ENCODE measurements at places on chromosomes 7 and 10.

- DNase-seq: no peak
Observed at GRCh38 chr10:101143345-101143630, 12.2 kb downstream of the TLX1 start.

GRCh38 chr7:28609608-28610007, 197.3 kb downstream of the CREB5 start:
- DNase-seq: no peak

- no peak for DNase-seq
Observed at GRCh38 chr7:47511699-47512370, 70.1 kb downstream of the TNS3 start.

- DNase-seq: no peak
Observed at GRCh38 chr10:43958071-43958432, 309.4 kb upstream of the ZNF32 start.

DNA sequence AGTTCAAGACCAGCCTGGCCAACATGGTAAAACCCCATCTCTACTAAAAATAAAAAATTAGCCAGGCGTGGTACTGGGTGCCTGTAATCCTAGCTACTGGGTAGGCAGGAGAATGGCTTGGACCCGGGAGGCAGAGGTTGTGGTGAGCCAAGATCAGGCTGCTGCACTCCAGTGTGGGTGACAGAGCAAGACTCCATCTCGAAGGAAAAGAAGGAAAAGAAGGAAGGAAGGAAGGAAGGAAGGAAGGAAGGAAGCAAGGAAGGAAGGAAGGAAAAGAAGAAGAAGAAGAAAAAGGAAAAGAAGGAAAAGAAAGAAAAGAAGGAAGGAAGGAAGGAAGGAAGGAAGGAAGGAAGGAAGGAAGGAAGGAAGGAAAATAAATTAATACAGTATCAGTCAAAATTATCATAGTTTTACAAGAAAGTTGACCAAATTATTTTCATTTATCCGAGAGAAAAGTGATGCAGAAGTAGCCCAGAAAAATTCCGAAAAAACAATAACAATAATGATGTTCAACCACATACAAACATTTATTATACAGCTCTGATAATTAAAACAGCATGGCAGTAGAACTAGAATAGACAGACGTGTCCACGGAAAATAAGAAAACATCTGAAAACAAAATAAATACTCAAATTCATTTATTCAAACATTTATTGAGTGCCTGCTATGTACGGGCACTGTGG, 292.4 kb upstream of the MKLN1 start:
- DNase-seq: no peak

DNA sequence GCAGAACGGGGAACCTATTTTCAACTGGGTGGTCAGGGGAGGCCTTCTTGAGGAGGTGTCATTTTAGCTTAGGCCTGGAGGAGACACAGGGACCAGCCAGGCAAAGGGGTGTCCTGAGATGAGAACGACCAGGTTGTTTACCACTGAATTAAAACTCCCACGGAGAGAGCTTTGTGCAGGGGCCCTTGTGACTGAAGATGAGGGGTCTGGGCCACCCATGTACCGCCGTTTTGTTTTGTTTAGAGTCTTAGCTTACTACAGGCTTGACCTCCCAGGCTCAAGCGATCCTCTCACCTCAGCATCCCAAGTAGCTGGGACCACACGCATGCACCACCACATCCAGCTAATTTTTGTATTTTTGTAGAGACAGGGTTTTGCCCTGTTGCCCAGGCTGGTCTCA, 80.4 kb downstream of the FAM171A1 start:
- no peak for DNase-seq

DNA sequence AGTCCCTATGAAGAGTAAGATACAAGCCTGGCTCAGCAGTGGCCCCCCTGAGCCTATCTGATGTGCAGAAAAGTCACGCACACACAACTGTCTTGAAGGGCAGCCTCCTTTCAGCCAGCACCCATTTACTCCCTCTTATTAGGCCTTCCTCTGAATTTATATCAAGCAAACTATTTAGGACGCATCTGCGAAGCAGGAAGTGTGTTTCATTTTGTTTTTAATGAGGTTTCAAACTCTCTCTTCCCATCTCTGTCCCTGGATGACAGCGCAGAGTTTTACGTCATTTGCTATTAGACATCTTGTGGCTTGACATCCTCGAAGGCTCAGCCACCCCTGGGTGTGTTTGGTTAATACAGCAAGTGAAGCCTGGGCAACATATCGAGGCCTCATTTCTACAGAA, 79.5 kb downstream of the CUX1 start:
- DNase-seq: no peak

GRCh38 chr7:105000200-105000599, 13.8 kb upstream of the KMT2E start:
- DNase-seq: no peak

DNA sequence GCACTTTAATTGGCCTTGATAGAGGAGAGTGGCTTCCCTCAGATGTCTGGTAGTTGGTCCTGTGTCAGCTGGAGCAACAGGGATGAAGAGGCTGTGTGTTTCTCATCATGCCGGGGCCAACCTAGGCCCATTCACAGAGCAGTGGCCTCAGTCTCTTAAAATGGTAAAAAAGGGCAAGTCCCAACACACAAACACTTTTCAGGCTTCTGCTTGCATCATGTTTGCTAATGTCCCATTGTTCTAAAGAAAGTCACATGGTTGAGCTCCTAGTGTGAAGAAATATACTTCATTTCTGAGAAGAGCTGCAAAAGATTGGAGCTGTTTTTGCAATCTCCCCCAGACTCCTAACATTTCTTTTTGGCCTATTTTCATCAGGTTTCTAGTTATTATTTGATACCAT, 40.6 kb upstream of the RBAK start:
- no peak for DNase-seq

DNA sequence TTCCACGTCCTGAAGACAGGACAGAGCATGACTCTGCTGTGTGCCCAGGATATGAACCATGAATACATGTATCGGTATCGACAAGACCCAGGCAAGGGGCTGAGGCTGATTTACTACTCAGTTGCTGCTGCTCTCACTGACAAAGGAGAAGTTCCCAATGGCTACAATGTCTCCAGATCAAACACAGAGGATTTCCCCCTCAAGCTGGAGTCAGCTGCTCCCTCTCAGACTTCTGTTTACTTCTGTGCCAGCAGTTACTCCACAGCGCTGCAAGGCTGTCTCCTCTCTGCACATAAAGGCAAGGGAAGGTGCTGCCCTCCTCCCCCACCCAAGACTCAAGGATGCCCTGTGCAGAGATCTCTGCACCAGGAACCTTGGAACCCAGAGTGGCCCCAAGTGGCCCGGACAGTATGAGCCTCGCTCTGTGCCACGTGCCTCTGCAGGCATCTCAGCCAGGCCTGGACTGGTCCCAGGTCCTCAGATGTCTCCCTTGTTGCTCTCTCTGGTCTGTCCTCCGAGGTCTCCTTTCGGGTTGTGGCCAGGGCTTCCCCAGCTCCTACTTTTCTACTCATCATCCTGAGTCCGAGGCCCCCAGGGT, 230.3 kb upstream of the PRSS58 start:
- DNase-seq: no peak

DNA sequence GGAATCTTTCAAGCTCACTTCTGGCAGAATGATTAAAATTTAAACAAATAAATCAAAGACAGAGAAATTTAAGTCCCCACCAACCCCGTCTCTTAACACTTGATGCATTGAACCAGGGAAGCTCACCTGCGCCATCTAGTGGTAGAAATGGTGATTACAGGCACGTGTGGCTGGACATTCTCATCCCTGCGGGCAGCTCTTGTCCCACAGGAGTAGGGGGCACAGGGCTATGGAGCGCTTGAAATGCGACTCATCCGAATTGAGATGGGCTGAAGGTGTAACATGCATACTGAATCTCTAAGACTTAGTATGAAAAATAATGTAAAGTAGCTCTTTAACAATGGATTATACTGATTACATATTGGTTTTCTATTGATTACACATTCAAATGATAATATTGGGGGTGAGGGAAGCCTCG, 24.8 kb upstream of the SLIT1 start:
- peak; percentile 50 for DNase-seq

DNA sequence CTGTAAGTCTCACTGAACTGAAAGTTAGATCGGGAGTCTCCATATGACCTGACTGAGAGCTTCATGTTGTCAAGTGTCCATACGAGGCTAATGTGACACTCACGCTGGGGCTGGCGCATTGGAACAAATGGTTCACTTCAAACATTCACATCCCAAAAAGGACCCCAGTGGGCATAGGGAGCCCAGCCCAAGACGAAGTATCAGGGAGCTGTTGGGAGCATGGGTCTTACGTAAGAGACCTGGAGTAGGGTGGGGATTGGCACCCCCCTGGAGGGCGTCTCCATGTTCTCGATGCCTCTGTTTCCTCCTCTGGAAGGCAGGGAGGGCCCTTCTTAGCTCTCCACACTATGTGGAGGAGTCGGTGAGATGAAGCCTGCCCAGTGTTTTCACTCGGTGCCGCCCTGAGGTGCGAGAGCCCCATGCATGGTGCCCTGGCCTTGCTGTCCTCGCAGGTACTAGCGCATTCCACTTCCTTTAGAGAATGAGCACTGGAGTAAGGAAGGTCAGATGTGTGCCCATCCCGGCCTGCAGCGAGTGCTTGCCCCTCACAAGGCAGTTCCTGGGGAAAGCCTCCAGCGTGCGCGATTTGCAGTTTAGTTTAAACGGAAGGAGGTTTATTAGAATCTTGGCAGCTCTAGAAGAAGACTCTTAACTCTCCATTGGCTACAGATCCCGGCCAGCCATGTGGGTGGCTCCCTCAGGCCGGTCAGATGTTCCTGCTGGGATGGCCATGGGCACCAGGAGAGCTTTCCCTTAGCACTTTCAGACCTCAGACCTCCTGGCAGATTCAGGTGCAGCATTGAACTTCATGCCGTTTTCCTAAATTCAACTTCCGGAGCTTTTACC, 64.4 kb downstream of the PTPRE start:
- DNase-seq: no peak

- no peak for DNase-seq
Observed at GRCh38 chr7:36415144-36415543, 25.5 kb downstream of the ANLN start.

GRCh38 chr7:110600956-110601355, 490.0 kb upstream of the LRRN3 start:
- DNase-seq: no peak

- DNase-seq: no peak
Observed at GRCh38 chr7:54747234-54747633, 11.8 kb downstream of the SEC61G start.

DNA sequence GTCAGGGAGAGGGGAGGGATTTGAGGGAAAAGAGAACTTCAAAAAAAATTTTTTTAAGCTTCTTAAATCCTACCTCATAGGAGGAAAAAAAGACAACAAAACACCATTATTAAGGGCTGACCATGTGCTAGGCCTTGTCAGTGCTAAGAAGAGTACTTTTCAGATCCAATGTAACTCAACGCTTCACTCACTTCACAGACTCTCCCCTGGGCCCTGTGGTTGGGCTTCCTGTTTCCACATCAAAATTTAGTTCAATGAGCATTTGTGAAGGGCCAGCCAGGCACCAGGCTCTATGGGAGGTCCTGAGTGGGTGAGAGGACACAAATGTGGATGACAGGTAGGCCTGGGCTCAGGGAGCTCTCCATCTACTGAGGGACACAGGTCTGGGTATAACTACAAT, 249.8 kb downstream of the PTEN start:
- DNase-seq: peak; percentile 69

DNA sequence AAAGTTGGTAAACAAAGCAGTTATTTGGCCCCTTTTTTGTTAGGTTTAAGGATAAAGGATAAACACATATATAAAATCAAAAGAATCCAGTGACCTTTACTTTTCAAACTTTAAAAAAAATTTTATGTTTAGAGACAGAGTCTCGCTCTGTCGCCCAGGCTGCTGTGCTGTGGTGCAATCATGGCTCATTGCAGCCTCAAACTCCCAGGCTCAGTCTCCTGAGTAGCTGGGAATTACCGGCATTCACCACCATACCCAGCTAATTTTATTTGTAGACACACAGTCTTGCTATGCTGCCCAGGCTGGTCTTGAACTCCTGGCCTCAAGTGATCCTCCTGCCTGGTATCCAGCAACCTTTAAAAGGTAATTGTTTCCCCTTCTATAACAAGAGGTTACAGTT, 31.3 kb downstream of the GNA12 start:
- no peak for DNase-seq

DNA sequence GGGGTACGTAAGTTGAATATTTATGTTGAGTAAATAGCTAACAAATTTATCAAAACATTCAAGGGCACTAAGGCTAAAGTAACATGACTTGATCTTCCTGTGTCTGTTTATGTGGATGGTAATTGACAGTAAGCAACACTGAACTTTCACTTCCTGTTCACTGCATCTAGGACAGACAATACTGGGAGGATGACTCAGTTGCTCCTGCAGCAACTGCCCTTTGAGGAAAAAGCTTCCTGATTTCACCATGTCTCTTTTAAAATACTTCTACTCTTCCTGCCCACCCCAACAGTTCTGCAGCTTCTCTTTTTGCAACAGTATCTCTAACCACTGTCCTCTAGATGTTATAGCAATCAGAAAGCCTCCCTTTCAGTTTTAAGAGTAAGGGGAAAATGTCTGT, 76.6 kb upstream of the HGF start:
- peak; percentile 3 for DNase-seq

DNA sequence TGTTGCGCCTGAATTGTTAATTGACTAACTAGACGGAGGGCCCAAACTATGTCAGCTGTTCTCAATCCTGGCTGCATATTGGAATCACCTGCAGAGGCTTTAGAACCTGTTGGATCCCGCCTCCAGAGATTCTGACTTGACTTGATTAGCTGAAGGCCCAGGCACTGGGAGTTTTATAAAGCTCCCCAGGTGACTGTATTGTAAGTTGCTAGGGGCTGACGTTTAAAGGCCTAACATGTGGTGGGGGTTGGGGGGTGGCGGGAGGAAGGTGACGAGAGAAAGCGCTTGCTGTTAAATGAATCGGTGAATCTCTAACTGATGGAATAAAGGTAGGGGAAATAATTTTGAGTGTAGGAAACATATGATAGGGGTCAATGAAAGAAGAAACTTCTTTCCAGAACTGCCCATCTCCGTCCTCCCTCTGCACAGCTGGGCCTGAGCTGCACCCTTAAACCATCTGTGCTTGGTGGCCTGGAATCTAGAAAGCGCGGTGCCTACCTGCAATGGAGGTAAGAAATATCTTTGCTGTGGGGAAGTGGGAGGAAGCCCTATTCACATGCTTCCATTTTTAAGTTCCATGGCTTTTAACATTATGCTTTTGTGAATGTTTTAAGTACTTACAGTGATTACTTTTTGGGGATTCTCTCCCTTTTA, 225.0 kb upstream of the FAM3C start:
- no peak for DNase-seq

DNA sequence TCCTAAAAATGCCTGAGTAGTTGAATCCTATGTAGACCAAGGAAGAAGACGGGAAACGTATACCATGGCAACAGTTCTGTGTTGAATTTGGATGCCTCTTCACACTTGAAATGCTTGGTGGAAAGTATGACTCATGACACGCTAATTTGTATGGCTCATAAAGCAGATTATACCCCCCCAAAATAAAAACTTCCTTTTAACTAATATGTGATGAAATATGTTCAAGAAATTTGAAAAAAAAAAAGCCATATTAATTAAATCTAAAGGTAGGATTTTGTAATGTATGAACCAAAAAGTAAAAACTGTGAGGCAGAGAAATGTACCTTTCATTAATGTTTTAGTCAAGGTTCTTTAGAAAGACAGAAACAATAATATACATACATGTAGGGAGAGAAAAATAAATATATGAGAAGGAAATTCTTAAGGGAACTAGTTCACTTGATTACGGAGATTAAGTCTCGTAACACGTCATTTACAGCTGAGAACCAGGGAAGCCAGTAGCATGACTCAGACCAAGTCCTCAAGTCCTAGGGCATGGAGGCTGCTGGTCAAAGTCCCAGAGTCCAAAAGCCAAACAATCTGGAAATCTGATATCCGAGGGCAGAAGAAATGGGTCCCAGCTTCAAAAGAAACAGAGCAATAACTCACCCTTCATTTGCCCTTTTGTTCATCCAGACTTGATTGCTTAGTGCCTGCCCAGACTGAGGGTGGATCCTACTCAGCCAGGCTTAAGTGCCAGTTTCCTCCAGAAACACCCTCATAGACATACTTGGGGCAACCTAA, 485.1 kb downstream of the SEMA3D start:
- no peak for DNase-seq
